D721Med (cell line): ENCODE measurements at places on chromosomes 11 and 22.

- DNase-seq: no peak
Observed at GRCh38 chr11:28346209-28346608, 238.0 kb downstream of the METTL15 start.

GRCh38 chr11:43699870-43700269 lies 19.3 kb downstream of the HSD17B12 start:
- DNase-seq: no peak

DNA sequence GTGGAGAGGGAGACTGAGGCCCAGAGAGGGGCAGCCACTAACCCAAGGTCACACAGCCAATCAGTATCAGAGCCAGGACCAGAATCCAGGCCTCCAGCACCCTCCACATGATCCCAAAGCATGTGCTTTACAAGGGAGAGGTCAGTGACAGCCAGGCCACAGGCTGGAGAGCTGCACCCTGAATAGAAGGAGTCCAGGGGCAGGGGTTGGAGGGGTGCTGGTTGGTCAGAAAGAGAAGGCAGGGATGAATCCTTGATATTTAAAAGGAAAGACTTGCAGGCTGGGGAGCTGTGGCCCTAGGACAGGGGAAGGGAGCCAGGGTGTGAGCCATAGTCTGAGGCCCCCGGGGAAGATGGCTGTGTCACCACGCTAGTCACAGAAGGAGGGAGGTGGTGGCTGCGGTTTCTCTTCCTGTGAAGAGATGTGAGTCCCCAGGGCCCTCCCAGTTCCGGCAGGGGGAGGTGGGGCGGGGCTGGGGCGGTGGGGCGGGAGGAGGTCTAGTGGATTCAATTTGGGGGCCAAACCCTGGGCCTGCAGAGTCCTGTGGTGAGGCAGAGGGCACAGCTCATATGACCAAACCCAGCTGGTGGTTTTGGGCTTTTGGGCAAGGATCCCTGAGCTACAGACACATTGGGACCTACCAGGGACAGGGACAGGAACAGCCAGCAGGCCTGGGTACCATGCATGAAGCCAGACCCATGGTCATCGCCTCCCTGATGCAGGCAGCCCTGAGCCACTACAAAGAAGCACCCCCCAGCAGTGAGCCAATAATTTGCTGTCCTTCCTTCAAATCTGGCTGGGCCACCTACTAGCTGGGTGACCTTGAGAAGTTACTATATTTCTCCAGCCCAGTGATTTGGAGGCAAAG lies 14.0 kb downstream of the RAC2 start:
- DNase-seq: no peak

GRCh38 chr11:3164552-3165151 lies 458 bp downstream of the OSBPL5 start:
- DNase-seq: no peak

DNA sequence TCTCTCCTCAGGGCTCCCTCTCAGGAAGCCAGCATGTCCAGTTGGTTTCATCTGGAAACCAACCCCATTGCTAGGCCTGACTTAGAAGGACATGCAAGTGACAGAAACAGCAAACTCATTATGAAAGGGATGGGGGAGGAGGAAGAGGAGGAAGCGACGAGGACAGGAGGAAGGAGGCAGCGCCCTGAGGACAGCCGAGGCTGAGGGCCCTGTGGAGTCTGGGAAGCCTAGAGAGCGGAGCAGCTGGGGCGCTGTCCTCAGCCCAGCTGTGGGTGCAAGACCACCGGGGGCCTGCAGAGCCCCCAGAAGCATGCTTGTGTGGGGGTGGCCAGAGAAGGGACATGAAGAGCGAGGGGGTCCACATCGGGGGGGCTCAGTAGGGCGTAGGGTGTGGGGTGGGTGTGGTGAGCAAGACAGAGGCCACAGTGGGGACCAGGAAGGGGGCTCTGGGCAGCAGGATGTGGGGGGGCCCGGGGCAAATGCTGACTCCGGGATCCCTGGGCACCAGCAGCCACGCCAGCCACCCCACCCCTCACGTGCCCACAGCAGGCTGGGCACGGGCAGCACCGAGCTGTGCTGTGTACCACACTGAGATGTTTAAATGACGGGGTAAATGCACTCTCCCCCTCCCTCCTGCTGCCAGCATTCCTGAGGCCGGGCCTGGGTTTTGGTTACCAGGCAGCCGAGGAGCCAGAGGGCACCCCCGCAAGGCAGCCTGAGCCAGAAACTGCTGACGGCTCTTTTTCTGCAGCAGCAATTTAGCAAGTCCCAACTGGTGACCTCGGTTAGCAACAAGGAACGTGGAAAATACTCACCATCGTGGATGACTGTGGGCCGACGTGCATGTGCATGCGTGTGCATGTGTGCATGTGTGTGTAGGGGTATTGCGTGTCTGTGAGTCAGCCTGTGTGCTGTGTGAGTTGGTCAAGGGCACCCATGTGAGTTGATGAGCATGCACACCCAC lies 82.7 kb upstream of the LINC01488 start:
- no peak for DNase-seq

- no peak for DNase-seq
Observed at GRCh38 chr22:27512283-27512761, 289.2 kb downstream of the MN1 start.

DNA sequence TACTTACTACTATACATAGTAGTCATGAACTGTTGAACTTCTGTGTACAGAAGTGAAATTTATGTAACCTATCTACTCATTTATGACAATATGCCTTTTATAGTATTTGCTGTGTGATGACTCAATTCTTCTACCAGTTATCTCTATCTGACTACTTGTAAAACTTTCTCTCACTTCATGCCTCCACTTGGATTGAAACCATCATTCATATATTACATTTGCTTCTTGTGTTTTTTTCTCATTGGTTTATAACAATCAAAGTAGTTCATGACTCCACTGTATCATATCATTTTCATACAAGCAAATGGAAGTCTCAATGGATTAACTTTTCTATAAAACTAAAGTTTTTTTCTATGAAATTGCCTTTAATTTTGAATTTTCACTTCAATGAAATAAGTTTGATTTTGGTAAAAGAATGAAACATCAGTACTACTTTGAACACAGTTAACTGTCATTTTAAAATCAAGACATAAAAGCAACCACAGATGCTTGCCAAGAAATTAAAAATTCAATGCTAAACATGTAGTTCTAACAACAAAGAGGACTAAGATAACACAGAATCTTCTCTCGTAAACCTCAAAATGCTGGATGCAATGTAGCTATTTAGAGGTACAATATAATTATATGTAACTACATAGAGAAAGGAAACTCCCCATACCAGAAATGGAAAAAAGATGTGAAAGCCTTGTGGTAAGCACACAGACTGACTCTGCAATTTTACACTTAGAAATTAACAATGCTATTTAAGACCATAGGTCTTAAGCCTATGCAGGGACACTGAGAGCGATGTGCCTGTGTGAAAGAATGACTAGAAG lies 27.6 kb upstream of the EXPH5 start:
- DNase-seq: no peak

DNA sequence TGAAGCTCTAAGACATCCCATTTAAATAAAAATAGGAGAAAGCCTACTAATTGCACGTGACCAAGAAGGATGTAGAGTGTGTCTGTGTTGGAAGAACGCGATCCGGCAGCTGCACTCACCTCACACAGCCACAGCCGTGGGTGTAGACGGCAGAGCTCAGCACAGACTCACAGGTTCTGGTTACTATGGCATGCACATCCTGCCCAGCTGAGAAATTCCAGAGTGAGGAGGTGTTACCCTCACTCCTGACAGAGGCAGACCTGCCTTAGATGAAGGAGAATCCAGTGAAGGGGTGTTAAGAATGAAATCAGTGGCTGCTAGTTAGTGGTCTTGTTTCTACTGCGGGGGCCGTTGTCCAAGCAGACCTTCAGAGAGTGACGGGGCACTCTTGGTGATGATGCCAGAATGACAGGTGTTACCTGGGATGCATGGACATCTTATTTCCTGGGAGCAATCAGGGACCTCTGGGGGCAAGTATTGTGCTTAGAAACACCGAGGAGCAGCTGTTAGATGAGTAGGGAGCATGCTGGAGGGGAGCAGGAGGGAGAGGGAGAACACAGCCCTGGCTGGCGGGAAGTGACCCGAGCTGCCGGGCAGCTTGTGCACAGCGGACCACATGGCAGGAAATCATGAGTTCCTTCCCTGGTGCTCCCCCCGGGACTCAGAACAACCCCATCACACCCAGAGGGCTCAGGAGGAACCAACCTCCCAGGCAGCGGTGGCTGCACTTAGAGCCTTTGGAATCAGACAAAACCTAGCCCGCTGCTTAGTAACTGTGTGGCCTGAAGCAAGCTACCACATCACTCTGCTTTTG lies 12.3 kb downstream of the KCNJ5 start:
- no peak for DNase-seq

GRCh38 chr11:5280582-5281102 lies 10.9 kb upstream of the HBE1 start:
- DNase-seq: no peak

- DNase-seq: no peak
Observed at GRCh38 chr22:26127556-26127955, 41.7 kb upstream of the SEZ6L start.

DNA sequence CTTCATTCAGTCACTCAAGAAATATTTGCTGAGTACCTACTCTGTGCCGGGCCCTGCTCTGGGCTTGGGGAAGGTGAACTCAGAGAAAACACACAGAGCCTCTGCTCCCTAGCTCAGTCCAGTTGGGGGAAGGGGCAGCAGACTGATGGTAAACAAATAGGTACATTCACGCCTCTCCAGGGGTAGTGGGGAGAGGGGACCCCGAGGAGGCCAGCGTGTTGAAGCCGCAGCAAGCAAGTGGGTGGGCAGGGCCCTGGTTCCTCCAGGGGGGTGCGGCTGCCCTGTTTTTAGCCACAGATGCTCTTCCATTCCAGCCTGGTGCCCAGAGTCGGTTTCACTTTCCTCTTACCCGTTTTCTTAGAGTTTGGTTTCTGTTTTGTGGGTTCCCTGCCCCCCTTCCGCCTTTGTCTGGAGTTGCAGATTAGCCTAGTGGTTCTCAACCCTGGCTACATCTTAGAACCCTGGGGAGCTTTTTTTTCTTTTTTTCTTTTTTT lies 8.7 kb downstream of the DRAP1 start:
- no peak for DNase-seq

GRCh38 chr11:75270896-75271418 lies 30.4 kb downstream of the TPBGL start:
- DNase-seq: no peak

- DNase-seq: no peak
Observed at GRCh38 chr22:32712644-32713355, 88.7 kb upstream of the TIMP3 start.

DNA sequence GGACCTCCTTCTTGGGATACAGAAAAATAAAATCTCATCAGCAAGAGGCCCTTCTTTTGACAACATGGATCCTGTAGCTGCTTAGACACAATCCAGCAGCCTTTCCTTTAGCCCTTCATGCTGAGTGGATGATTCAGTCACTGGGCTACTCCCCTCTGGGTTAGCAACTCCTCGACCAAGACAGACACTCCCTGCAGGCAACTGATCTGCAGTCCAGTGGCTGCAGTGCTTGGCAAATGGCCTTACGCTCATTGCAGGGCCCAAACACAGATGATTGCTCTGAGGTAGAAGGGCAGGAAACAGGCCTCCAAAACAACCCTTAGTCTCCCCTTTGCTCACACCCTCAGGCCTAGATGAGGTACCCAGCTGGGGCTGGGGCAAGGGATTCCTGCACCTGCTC lies 73.2 kb upstream of the OPCML start:
- no peak for DNase-seq

- no peak for DNase-seq
Observed at GRCh38 chr11:18669219-18669596, 29.4 kb upstream of the TMEM86A start.

DNA sequence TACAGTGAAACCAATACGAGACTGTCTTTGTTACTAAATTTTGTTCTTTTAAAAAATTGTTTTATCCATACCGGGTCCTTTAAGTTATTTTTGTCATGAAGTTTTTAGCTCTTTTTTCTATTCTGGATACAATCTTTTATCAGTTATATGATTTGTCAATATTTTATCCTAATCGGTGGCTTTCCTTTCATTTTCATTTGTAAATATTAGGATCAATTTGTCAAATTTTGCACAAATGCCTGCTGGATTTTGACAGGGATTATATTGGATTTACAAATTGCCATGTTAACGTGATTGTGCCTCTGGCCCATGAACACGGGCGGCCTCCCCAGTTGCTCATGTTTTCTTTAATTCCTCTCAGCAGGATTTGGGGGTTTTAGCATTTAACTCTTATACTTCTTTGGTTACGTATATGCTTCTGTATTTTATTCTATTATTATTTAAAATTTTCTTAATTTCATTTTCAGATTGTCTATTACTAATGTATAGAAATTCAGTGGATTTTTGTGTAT lies 20.7 kb upstream of the KRTAP5-6 start:
- no peak for DNase-seq

DNA sequence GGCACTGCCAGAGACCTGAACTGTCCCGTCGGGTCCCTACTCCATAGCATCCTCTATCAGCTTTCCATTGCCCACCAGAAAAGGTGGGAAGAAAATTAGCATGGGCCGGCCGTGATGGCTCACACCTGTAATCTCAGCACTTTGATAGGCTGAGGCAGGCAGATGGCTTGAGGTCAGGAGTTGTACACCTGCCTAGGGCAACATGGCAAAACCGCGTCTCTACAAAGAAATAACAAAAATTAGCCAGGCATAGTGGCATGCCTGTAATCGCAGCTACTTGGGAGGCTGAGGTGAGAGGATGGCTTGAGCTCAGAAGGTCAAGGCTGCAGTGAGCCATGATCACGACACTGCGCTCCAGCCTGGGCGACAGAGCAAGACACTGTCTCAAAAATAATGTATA lies 3.5 kb downstream of the SLC25A18 start:
- no peak for DNase-seq

DNA sequence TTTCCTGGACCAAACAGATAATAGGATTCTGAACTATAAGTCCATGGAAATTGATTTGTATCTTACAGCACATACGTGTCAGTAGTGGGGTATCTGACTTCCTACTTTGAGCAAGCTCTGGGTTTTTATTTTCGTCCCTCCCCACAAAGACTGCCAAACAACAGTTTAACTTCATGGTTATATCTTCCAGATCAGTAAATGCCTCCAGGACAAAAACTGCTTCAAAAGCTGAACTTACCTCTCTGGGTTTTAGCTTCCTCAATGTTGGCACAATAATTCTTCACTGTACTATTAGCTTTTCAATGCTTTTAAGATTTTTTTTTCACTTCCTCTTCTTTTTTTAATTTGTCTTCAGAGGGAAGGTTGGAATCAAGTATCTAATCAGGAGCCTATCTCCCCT lies 4.2 kb upstream of the DPF2 start:
- no peak for DNase-seq

DNA sequence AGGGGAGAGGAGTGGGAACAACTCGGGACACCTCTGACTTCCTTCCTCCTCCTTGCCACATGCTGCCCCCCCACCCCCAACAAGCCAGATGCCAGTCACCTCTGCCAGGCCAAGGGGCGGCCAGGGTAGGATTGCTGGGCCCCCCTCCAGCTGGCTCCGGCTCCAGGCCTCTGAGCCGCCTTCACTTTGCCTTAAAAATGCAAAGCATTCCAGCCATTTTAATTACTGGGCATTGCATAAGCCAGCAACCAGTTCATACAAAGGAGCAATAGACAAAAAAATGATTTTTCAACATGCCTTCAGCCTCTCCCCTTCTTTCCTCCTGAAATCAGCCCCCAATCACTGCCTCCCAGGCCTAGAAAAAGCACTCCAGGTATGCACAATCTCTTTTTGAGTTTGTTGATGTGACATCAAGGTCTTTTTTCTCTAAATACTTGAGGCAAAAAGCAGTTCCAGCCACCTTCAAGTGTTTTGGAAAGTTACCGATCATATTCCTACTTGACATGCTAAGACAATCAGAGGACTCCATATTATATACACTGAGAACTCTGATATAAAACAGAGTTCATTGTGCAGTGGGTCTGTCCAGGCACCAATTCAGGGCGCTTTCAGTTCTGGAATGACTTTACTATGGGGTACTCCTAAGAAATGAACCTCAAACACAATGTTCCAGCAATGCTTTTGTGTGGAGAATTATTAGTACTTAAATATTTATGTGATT lies 12.4 kb upstream of the TIMP3 start:
- DNase-seq: no peak
